T-helper 2 cell treated with Interferon-gamma antibody and Interleukin-4, amounts not matched to agents 100 ng/mL and 5 ng/mL, for 36 hours (primary cell): ENCODE measurements at places on chromosomes 1 and 21. TPM values are rescaled to one million over a fixed set of nuclear protein-coding genes. Genes with fewer than 3 reads are reported as not detected.

Gene PLPPR5
- total RNA-seq: not detected in 2 replicates

Gene ABL2
- total RNA-seq: 6.7 and 8.5 TPM in 2 replicates

Gene IGSF21
- not detected in 2 replicates for total RNA-seq

Gene OR2AK2
- total RNA-seq: not detected in 2 replicates

Gene AVPR1B
- total RNA-seq: not detected in 2 replicates

Gene PIK3CD
- 200 and 201 TPM in 2 replicates for total RNA-seq

Gene B3GALT2
- total RNA-seq: 0.50 and 0.80 TPM in 2 replicates

Gene RNU1-4
- 2,343 and 2,397 TPM in 2 replicates for total RNA-seq

Gene PFKFB2
- total RNA-seq: 1.2 and 1.6 TPM in 2 replicates

Gene TMIGD3
- not detected in 2 replicates for total RNA-seq

Gene SYPL2
- total RNA-seq: not detected in 2 replicates

Gene EXO1
- total RNA-seq: 37.3 and 39.5 TPM in 2 replicates

Gene MATN1
- 0.20 TPM in 1 of 2 replicates, not detected in the other for total RNA-seq

Gene TNFRSF8
- 36.9 and 37.6 TPM in 2 replicates for total RNA-seq

Gene VSIG8
- not detected in 2 replicates for total RNA-seq

Gene AIM2
- 11.4 and 12.1 TPM in 2 replicates for total RNA-seq

Gene HMGN2
- 974 and 979 TPM in 2 replicates for total RNA-seq

Gene LRRC39
- 0.39 and 0.64 TPM in 2 replicates for total RNA-seq

Gene S100A12
- not detected in 2 replicates for total RNA-seq

Gene ADCY10
- total RNA-seq: 0.14 and 0.16 TPM in 2 replicates

Gene FCRLA
- total RNA-seq: not detected in 2 replicates

Gene CRYBG2
- total RNA-seq: 1.1 and 1.2 TPM in 2 replicates

Gene FLG2
- total RNA-seq: not detected in 2 replicates

Gene SIKE1
- total RNA-seq: 56.4 and 59.3 TPM in 2 replicates

Gene SOX13
- total RNA-seq: 0.50 and 0.68 TPM in 2 replicates

Gene ARPC5
- total RNA-seq: 264 and 274 TPM in 2 replicates

Gene PTCH2
- total RNA-seq: 0.84 and 1.1 TPM in 2 replicates

Gene ACTA1
- total RNA-seq: 0.16 TPM in 1 of 2 replicates, not detected in the other

Gene FBLIM1
- total RNA-seq: not detected in 2 replicates

Gene DCDC2B
- not detected in 2 replicates for total RNA-seq

Gene KIF21B
- total RNA-seq: 87.2 and 90.6 TPM in 2 replicates

Gene GJA4
- not detected in 2 replicates for total RNA-seq

Gene OR10J1
- total RNA-seq: not detected in 2 replicates

Gene PEAR1
- 0.09 TPM in 2 replicates for total RNA-seq

Gene KLHDC7A
- total RNA-seq: not detected in 2 replicates

Gene CLCNKB
- total RNA-seq: not detected in 2 replicates

Gene UBE2J2
- total RNA-seq: 76.0 and 80.4 TPM in 2 replicates

Gene TCHHL1
- total RNA-seq: not detected in 2 replicates

Gene PROK1
- total RNA-seq: not detected in 2 replicates

Gene KIF14
- 22.1 and 24.4 TPM in 2 replicates for total RNA-seq

Gene SAMD11
- not detected in 2 replicates for total RNA-seq

Gene FOXD3
- 0.09 TPM in 1 of 2 replicates, not detected in the other for total RNA-seq

Gene MLLT11
- total RNA-seq: 3.4 and 4.0 TPM in 2 replicates

Gene DPT
- not detected in 2 replicates for total RNA-seq

Gene RAB3B
- 0.05 TPM in 2 replicates for total RNA-seq

Gene SPRR3
- not detected in 2 replicates for total RNA-seq
